ENCODE measurements at places on chromosomes 16 and 17.

DNA sequence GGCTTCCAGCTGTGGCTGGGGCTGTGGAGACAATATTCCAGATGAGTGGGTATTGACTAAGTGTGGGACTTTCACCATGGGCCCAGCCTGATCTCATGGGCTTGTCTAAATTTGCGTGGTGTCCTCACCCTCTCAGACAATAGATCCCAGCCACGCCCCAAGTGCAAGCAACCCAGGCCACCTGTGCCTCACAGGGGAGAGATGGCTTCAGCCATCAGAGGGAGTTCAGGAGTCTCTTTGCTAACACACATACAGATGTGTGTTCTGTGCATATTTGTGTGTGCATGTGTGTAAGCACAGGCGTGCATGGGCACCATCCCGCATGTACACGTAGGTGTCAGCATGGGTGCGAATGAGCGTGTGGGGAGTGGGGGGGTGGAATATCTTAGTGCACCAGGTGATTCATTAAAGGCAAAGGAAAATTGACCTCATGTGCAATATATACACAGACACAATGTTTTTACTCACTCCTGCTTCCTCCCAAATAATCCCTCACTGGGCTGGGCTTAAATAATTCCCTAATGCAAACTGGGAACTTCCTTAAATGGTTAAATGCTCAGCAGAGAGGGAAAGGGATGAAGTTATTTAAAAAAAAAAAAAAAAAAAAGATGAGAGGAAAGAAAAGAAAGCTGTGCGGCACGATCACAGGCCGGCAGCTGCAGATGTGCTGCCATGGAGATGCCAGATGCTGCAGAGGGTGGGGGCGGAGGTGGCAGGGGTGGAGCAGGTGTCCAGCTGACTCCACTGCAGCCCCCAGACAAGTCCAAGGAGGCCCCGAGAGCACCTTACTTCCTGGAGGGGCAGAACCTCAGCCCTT, 24.0 kb upstream of the CDC42EP4 start:
- DNase-seq, result no peak

GRCh38 chr17:41415833-41416335, 8.5 kb downstream of the KRT37 start:
- DNase-seq, result no peak

DNA sequence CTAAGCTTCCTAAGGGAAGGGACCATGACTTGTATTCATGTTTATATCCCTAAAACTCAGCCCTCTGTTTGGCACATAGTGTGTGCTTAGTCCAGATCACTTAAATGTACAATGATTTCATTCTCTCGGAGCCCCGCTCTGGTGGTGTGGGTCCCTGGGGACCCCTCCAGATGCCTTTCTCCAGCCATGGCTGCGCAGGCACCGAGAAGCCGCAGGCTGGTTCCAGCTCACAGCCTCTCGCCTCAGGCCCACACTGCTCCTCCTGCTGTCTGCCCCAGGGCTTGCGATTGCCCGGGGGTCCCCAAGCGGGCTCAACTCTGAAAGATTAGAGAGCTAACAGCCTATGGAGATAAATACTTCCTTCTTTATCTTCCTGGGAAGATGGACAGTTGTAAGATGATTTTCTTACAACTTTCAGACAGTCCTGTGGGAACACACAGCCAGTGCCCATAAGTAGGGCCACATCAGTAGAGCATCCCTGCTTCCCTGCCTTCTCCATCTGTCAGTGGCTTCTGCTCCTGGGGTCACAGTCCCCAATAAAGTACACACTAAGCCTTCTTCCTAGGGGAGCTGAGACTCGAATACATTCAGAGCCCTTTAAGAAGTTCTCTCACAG, 66.2 kb downstream of the CENPV start:
- DNase-seq, result no peak

DNA sequence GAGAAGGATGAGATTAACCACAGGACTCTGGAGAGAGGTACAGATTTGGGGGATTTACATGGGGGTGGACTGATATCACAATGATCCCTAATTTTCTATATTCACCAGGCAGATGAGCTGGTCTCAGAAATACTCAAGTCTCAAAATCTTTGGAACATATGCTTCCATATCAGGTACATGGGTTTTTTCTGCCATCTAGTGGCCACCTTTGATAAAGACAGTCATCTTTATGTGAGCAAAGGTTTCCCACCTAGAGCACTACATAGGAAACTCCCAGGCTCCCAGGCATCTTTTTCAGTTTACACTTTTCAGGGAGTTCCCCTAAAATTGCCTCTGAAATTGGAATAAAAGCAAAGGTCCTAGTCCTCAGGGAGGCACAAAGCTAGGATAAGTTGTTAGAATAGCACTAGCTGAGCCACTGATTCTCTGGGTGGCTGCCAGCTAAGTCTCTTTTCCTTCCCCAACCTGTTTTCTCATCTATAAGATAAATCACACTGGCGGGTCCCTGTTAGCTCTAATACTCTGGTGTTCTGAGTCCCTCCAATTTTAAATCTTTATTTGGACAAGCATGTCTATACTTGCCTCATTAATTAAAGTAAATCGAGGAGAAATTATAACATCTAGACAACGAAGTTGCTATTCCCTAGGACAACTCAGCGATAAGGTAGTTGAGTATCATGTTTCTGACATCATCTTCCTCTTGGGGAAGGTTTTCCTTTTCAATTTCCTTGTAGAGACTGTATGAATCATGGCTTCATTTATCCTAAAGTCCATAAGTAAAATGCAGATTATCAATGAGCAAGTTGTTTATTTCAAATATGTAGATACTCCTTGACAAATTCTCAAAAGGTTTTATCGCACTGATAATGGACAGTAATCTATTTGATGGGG, 19.0 kb upstream of the MON1B start:
- no peak for DNase-seq

DNA sequence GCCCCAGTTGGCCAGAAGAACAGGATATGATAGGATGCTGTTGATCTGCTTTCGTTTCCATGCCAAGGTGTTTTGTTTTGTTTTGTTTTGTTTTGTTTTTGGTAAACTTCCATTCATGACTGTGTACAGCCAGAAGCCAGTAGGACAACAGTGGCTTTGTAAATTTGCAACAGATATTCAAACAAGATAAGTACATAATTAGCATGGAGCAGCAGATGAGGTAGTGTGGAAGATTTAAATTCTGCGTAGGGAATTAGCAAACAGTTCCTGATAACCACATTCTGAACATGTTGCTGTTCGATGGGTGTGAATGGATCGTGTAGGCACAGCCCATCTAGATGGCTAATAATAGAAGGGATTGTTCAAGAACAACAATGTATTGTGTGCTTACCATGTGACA, 1080.1 kb upstream of the RBFOX1 start:
- DNase-seq, result no peak

DNA sequence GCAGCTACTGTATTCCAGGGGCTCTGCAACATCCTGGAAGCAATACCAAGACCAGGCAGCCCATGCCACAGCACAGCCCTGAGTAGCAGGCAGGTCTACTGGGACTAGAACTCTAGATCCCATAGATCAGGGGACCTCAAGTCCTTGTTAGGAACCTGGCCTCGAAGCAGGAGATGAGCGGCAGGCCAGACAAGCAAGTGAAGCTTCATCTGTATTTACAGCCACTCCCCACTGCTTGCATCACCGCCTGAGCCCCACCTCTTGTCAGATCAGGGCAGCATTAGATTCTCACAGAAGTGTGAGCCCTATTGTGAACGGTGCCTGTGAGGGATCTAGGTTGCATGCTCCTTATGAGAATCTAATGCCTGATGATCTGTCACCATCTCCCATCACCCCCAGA, 295.7 kb upstream of the TNRC6C start:
- DNase-seq, result no peak

DNA sequence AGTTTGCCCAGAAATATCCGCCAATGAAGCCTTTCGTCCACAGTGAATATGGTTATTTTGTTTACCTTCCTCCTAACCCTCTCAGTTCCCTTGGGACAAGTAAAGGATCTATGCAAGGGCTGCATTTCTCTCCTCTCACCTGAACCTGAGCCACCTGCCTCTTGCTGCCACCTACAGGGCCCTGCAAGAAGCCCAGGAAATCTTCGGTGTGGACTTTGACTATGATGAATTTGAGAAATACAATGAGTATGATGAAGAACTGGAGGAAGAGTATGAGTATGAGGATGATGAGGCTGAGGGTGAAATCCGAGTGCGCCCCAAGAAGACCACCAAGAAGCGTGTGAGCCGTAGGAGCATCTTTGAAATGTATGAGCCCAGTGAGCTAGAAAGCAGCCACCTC, 14.0 kb downstream of the SUPT6H start:
- DNase-seq, result no peak

DNA sequence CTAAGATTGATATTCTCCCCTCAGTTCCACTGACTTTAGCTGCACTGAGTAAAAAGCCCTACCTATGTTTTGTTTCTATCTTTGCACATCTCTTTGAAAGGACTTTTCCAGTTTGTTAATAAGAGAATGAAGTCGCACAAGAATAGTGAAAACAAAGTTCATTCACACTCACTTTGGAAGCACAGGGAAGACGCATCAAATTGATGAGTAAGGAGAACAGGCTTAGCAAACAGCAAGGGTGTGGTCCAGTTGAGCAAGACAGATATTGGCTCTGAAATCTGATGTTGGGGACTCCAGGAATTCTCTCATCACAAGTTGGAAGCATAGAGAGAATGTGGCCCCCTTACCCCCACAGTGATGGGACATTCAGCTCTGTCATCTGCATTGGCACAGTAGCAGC, 221.3 kb downstream of the CDH11 start:
- no peak for DNase-seq

DNA sequence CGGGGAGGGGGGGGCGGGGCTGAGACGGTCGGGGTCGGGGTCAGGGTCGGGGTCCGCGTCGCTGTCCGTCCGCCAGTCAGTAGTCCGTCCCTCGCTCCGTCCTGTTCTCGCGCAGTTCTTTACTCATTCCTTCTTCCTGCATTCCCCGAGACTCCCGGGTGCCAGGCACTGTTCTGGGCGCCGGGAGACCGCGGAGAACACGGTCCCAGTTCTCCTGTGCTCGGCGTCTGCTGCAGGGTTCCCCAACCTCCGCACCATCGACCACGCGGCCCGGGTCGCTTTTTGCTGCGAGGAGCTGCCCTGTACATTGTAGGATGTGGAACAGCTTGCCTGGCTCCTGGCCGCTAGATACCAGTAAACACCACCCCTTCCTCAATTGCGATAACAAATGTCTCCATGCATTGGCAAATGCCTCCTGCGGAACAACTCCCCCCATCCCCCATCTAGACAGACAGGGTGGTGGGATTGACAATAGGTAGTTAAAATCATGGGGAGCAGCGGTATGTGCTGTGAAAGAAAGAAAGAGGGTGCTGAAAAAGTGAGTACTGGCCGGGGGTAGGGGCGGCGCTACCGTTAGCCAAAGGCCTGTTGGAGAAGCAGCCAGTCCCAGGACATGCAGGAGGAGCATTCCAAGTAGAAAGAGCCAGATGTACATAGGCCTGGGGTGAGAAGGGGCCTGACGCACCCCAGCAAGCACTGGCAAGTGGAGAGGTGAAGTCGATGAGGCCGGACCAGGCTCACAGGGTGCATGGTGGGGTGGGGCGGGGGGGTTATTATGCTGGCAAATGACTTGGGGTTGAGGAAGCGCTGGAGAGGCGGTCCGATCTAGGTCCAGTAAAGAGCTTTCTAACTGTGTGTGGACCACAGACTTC, 631 bp downstream of the TRAF7 start:
- no peak for DNase-seq

DNA sequence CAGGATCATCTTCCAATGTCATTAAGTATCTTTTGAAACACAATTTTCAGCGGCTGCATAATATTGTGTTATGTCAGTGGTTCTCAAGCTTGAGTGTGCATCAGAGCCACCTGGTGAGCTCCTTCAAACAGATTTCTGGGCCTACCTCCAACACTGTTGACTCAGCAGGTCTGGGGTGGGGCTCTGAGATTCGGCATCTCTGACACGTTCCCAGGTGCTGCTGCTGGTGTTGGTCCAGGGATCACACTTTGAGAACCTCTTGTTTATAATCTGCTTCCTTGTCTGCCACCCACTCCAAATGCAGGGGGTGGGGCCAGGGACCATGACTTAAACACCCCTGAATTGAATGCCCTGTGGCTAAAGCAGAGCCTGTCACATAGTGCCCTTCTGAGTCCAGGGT, 73.8 kb upstream of the HNF1B start:
- DNase-seq, result no peak

DNA sequence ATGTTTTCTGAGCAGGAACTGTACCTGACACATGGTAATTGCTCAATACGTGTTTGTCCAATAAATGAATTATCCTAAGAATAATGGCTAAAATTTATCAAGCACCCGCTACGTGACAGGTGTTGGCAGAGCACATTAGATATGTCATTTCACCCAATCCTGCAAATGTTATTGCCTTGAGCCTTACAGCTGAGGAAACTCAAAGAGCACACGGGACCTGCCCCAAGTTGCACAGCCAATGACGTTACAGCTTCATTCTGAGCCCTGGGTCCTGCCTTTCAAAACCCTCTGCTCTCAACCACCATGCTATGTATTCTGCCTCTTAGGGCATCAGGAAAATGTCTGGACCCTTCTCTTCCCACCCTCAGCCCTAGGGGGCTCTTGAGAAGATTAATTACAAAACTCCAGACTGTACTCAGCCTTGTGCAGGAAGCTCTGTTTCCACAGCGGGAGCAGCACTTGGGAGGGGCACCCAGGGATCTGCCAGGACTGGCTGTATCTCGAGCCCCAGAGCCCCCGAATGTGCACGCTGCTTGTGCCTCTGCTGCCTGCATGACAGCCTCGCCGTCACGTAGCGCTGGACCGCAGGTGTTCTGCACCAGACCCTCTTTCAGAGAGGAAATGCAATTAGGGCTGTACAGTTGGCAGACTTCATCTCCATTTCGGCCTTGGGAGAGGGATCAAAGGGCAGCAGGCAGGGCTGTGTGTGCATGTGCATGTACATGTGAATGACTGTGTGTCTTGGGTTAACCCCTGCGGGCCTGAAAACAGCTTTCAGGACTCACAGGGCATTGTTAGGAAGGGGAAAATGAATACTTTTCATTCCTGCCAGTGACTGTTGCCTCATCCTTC, 71.6 kb downstream of the GPR139 start:
- DNase-seq, result no peak

DNA sequence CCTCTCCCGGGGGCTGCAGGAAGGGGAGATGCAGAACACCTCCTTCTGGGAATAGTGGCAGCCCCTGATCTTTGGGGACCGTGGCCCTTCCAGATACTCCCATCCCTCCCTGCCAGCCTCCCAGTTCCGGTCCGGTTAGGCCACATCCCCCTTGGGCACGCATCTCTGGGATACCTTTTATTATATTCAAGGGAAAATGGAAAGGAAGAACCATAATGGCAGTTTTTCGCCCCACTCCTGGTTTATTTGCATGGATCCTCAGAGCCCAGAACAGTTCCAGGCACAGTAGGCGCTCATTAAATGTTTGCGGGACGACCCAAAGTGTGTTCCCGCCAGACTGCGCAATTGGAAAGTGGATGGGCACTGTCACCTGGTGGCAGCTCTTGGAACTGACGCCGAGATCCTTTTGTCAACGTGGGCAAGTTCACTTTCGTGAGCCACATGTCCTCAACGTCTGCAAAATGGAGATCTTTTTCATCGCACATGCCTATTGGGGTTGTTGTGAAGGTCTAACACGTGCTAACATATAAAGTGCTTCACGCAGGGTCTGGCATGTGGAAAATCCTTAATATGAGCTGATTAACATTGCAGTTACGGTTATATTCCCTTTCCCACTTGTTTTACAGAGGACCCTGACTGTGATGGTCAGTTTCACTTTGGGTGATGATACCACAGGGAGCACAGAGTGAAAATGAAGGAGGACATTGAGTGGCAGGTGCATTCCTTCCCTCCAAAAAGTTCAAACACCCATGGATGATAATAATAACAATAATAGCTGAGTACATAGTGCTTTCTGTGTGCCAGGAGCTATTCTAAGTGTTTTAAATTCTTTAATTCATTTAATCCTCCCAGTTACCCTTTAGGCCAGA, 1.7 kb upstream of the GPRC5B start:
- peak; percentile 61 for DNase-seq

- no peak for DNase-seq
Measured at GRCh38 chr17:4833941-4834680, 971 bp downstream of the MINK1 start.

GRCh38 chr17:48577946-48578615, at the start of gene HOXB4:
Gene HOXB4, minus strand, starts transcription at chr17:48578350. Its CDS starts 31 bp downstream, at chr17:48578319.
- DNase-seq, result peak; percentile 80
